ENCODE measurements at places on chromosomes 2 and 18.
A peak's percentile ranks its signal among the peaks of the same experiment; 100 is the strongest.

DNA sequence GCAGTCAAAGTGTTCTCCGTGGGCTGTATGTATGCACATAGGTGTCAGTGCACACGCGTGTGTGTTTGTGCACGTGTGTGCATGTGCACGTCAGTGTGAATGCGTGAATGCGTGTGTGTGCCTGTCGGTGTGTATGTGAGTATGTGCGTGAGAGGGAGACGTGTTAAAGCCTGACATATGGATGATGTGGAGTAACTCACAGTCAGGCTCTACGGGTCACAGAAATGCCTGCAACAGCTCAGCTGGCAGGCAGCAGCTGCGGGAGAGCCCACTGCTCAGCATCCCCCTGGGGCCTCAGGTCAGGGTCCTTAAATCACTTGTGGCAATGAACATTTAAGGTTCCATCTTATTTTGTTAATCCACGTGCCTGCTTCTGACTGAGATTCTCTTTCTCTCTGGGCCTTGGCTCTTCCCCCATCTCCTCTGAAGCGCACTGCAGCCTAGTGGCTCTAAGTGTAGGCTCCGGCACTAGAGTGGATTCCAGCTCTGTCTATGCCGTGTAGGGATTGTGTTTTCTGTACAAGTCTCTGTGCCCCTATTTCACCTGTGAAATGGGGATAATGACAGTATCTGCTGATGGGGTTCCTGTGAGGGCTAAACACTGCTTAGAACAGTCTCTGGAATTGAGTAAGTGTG is 63.0 kb downstream of the DYSF start:
- DNase-seq, result no peak

DNA sequence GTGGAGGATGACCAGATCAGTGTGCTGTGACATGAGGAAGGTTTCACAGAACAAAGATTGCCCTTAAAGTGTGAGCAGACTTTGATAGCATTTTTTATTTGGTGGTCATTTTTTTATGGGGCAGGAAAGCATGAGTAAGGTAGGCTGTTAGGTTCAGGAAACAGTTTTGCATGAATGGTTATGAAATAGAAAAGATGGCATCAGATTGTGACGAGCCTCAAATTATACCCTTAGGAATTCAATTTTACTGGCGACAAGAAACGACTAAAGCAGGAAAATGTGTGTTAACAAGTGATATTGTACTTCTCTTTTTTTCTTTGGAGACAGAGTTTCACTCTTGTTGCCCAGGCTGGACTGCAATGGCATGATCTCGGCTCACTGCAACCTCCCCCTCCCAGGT is 44.7 kb downstream of the PIK3C3 start:
- no peak for DNase-seq

GRCh38 chr2:235533198-235533597 is 39.4 kb downstream of the AGAP1 start:
- no peak for DNase-seq

DNA sequence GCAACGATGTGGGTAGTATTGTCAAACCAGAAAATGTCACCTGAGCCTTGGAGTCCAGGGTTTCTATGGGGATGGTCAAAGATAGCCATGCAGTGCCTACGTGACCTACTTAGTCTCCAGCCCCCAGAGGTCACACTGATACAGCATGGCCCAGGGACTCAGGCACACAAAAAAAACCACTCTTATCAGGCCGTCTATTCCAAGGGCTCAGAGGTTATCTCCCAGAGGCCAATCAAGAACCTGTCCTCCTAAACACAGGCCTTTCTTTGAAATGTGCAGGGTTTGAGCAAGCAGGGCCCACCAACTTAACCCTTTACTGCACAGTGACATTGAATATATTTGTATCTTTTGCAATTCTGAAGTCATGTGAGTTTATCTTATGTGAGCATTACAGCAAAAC is 82.7 kb downstream of the MRO start:
- no peak for DNase-seq

DNA sequence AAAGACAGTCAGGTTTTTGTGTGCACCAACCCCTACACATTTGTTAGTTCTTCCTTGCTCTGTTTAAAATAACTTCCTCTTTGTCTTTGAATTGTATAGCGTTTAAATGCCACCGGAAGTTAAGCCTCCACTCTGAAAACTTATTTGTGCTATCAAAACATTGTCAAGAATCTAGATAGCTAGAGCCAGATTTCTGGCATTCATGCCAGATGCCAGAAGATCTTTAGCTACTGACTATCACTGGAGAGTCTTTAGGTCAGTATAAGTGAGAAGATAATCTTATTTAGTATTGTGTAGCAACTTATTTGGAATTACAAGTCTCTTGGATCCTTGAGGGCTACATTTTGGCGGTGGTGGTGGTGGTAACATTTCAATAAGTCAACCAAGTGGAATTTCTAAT is 63.4 kb upstream of the ADAM23 start:
- DNase-seq, result no peak

GRCh38 chr2:46248171-46248570 is 49.0 kb upstream of the EPAS1 start:
- DNase-seq, result no peak

GRCh38 chr18:52948868-52949444 is 609.0 kb downstream of the DCC start:
- no peak for DNase-seq

GRCh38 chr18:28281400-28281799 is 104.5 kb upstream of the CDH2 start:
- no peak for DNase-seq

GRCh38 chr2:27320958-27321543 is 1.8 kb downstream of the MPV17 start:
- DNase-seq, result no peak

GRCh38 chr2:18907508-18907907 is 318.1 kb upstream of the NT5C1B start:
- no peak for DNase-seq

- DNase-seq, result no peak
These were observed 46.8 kb downstream of the EPG5 start for GRCh38 chr18:45920367-45920766.

- DNase-seq, result no peak
These were observed 92.8 kb downstream of the MARCHF4 start for GRCh38 chr2:216279459-216279858.

DNA sequence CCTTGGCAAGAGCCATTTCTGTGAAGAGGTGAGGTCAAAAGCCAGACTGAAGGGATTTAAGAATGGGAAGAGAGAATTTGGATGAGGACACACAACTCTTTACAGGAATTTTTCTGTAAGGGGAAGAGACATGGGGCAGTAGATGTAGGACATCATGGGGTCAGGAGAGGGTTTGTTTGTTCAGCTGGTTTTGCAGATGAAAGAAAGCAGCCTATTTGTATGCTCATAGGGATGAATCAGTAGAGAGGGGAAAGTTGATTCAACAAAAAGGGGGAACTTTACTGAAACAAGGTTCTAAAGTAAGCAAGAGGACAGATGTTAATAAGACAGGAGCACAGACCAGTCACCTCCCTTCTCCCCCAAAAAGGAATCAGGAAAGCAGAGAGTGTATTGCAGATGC is 11.2 kb downstream of the SCG2 start:
- DNase-seq, result no peak

DNA sequence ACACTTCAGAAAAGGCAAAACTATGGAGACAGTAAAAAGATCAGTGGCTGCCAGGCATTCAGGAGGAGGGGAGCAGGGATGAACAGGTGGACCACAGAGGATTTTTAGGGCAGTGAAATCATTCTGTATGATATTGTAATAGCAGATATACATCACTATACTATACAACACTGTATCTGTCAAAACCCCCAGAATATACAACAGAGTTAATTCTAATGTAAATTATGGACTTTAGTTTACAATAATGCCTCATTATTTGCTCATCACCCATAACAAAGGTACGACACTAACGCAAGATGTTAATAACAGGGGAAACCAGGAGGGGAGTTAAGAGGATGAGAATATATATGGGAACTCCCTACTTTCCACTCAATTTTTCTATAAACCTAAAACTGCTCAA is 28.8 kb downstream of the MAP3K2 start:
- DNase-seq, result no peak

DNA sequence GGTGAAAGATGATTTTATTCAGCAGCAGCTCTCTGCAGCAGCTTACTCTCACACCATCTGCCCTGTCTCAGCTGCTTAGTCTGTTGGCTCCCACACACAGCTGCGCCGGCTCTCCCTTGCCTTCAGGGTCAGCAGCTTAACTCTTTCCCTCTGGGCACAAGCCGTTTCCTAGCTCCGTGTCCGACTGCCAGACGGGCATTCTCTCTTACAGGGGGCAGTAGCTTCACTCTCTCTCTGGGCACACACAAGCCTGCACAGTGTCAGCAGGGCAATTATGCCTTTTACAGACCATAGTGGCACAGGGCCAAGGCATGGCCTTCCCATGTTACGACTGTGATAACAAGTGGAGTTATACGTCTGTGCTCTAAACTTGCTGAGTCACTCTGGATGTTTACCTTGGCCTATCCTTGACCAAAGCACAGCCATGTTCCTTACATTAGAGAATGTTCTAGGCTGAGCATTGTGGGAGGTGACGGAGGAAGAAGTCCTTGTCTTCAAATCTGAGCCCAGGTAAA is 31.7 kb downstream of the PCARE start:
- DNase-seq, result no peak

DNA sequence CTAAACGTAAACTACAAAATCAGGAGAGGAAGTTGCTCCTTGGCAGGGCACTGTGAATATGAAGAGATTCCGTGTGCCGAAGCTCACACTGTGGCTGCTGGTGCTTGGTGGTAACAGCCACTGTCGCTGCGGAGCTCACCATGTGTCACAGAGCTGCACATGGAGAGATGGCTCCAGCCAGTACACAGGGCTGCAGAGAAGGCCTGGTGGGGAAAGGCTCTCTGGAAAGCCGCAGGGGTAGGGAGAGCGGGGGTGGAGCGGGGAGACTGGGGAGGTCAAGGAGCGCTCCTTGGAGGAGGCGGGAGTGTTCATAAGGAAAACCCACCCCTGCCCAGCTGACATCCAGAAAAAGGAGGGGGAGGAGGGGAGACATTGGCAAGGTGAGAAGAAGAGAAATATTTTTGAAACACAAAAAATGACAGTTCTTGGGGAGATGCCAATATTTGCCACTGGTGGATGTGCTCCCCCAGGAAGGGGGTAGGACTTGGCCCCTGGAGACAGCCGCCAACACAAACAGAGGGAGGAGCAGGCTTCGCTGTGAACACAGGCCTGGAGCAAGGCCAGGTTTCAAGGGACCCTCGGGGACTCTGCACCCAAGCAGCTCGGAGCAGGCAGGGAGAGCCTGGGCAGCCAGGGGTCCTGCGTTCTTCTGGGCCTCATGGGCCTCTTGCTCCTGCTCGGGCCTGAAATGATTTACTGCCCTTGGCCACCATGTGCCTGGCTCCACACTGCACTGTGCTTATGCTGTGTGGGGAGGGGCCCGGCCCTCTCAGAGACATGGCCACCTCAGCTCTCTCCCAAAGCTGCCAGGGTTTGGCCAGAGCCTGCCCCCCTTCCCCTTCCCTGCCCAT is 102.6 kb upstream of the GLI2 start:
- DNase-seq, result no peak

- no peak for DNase-seq
These were observed 58.6 kb upstream of the ZCCHC2 start for GRCh38 chr18:62464266-62464665.

- DNase-seq, result no peak
These were observed 666.9 kb downstream of the NYAP2 start for GRCh38 chr2:226066391-226066790.

GRCh38 chr18:22710673-22711191 is 222.4 kb upstream of the RBBP8 start:
- no peak for DNase-seq

- no peak for DNase-seq
These were observed 58.5 kb downstream of the ATIC start for GRCh38 chr2:215370112-215370965.

GRCh38 chr18:23038712-23039111 is 96.6 kb upstream of the CABLES1 start:
- DNase-seq, result no peak

DNA sequence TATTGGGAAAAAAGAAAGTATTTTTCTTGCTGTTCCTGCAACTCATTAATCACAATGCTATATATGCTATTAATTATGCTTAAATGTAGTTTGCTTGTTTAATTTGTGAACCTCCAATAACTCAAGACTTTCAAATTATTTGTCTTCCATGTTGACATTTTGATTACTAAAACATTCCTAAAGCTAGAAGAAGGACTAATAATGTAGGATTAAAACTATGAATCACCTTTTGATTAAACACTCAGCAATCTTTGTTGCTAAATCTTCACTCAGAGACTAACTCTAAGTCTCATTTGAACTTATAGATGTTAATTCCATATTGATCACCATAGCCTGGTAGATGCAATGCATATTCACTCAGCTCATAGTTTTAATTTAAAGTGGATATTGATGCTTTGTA is 524.6 kb upstream of the ZEB2 start:
- DNase-seq, result no peak

GRCh38 chr2:100935372-100935752 is 66.7 kb upstream of the RPL31 start:
- no peak for DNase-seq

DNA sequence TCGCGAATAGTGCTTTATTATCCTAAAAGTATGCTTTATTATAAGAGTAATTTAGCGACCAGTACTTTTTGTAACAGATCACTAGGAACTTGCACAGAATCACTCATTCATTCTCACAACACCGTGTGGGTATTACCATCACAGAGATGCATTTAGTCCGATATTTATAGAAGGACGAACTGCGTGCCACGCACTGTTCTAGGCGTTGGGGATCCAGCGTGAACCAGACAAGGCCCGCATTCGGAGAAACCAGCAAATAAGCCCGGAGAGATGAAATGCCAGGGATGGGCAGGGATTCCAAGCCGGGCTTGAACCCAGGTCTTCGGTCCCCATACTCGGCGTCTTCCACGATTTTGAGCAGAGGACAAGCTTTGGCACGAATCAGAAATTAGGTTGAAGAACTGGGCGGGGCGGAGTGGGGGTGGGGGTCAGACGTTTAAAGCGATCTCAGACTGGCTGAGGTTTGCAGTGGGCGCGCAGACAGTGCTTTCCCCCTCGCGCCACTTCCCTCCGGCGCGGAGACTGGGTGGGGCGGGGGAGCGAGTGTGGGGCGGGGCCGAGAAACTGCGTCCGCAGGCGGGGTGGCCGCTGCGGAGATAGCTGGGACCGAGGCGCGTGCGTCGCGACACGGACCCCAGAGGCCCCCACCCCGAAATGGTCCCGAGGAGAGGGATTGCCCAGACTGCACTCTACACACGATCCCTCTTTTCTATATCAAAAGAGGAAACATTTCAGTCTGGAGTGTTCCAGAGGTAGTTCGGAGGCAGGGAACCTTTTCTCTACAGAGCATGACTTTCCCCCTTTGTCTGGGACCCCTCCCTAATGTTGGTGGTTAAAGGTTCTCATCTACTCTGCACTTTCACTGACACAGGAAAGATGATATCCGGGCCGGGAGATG is 1.1 kb upstream of the CXCR4 start:
- peak; percentile 66 for DNase-seq

Data from activated CD4-positive, alpha-beta T cell treated with anti-CD3 and anti-CD28 coated beads for 24 hours (primary cell).